ENCODE measurements at places on chromosomes 5 and 9. TPM values are rescaled to one million over a fixed set of nuclear protein-coding genes. Genes with fewer than 3 reads are reported as not detected.

Gene CD72
- total RNA-seq, result 4.2 TPM

Gene UBAC1
- total RNA-seq, result 31.4 TPM

DNA sequence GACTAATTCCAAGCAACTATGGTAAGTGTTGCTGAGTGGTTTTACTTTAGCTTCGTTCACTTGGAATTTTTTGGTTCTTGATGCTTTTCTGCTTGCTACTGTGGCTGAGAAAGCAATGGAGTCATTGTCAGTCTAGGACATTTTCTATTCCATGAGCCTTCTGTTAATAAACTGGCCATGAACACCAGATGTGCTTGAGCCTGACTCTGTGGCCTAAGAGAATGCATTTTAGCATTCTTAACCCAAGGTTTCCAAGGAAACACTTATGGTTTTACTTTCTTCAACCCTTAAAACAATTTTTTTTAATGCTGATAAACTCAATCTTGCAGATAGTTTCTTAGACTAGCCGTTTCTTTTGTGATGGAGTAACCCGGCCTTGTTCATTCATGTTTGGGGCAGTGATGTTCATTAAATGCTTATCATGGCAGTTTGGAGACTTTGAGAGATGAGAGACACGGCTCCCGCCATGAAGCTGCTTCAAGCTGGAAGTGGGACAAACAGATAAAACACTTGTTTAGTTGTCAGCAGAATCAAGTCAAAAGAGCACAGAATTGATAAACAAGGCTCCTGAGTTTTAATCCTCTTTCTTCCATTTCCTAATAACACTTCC, 42.4 kb downstream of the OSTF1 start:
- no peak for DNase-seq

- no peak for DNase-seq
These were observed 2.1 kb downstream of the CCDC192 start for GRCh38 chr5:127705120-127705892.

DNA sequence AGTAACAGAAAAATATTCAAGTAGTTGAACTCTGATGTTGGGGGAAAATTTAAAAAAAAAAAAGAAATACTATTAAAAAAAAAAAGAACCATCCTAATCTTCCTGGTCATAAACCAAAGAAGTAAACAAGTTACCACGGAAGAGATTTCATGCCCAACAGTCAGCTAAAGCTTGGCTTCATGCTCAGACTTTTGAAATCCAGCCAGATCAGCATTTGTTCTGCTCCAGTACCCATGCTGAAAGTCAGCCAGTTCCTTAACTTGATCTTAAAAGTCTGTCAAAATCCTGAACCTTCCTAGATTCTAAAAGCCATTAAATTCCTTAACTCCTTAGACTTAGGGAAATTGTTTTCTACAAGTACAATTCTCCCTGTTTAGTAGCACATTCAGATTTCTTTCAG, 908.7 kb upstream of the CDH9 start:
- no peak for DNase-seq

DNA sequence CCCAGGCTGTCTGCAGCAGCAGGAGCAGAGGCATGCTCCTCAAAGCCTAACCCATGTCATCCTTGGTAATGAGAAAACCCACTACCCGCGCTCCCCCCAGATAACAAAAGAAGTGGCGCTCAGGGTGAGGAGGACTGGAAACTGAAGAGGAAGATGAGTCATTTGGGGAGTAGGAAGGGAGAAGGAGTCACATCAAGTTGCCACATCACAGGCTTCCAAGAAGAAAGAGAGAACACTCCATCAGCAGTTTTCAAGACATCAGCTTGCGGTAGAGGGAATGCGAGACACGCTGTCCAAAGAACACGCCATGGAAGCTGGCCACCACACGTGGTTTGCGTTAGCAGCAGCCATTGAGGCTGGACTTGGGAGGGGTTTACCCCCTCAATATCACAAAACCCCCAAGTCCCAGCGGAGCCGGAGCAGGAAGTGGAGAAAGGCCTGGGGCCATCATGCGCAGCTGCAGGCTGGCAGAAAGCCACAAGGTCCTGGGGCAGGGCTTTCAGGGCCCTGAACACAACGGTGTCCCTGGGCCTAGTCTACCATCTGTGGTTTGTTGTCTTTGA, 41.5 kb downstream of the SH3PXD2B start:
- no peak for DNase-seq
